Gastrocnemius medialis (tissue), 4 donors: ENCODE measurements at places on chromosomes 3 and 15. TPM values are rescaled to one million over a fixed set of nuclear protein-coding genes. Genes with fewer than 3 reads are reported as not detected.

DNA sequence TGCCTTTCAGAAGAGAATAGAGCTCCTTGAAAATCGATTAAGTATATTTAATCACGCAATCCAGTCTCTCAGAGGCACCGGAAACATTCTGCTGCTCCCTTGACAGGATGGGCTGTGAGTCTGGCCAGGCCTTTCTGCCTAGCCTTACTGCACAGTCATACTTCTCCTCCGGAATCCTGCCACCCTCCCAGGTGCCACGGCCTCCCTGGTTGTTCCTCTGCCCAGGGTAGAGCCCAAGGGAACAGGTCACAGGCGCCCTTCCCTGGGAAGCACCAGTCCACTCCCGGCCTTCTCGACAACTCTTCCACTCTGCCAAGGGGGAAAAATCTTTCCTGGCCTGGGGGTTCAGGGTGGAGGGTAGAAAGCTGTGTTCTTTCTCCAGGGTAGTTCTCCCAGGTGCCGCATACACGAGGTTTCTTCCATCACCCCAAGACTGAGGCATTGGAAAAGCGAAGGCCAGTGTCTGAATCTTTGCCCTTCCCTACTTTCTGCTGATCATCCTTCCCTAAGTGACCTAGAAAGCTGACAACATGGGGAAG, 17.4 kb upstream of the SYNM start:
- no peak overlapping the region for H3K27ac ChIP-seq
- DNase-seq: no peak
- no peak overlapping the region for H3K4me3 ChIP-seq
- H3K36me3 ChIP-seq: no peaks in the 10 kb centered on the region

- no peaks in the 10 kb centered on the region for H3K27me3 ChIP-seq
- peaks cover 31% of the 10 kb centered on the region for H3K4me1 ChIP-seq
- no peak for DNase-seq
- no peak overlapping the region for H3K4me3 ChIP-seq
- no peaks in the 10 kb centered on the region for H3K36me3 ChIP-seq
- no peak overlapping the region for H3K27ac ChIP-seq
Measured at GRCh38 chr3:149623824-149624223, 34.0 kb downstream of the WWTR1 start.

PDZRN3 gene
- 30.3 TPM for total RNA-seq

- no peaks in the 10 kb centered on the region for H3K27me3 ChIP-seq
- no peak overlapping the region for H3K27ac ChIP-seq
- H3K36me3 ChIP-seq: peaks cover 8% of the 10 kb centered on the region
- H3K4me1 ChIP-seq: peaks cover 31% of the 10 kb centered on the region
- no peak for DNase-seq
- no peak overlapping the region for H3K4me3 ChIP-seq
Measured at GRCh38 chr3:42216931-42217333, 49.1 kb downstream of the CCK start.

- peaks cover 17% of the 10 kb centered on the region for H3K4me1 ChIP-seq
- H3K36me3 ChIP-seq: no peaks in the 10 kb centered on the region
- no peaks in the 10 kb centered on the region for H3K27me3 ChIP-seq
- peak overlapping the region; percentile 14 for H3K27ac ChIP-seq
Measured at GRCh38 chr15:41894791-41895463, 1.1 kb upstream of the SPTBN5 start.

SLCO2A1 gene
- total RNA-seq: 1.2 TPM

STRIT1 gene
- 507 TPM for total RNA-seq

- no peak overlapping the region for H3K4me3 ChIP-seq
- no peak overlapping the region for H3K27ac ChIP-seq
- H3K36me3 ChIP-seq: no peaks in the 10 kb centered on the region
- no peaks in the 10 kb centered on the region for H3K27me3 ChIP-seq
- H3K4me1 ChIP-seq: no peaks in the 10 kb centered on the region
- DNase-seq: no peak
Measured at GRCh38 chr3:3334491-3334890, 155.0 kb upstream of the CRBN start.

- H3K27me3 ChIP-seq: no peaks in the 10 kb centered on the region
- H3K4me1 ChIP-seq: no peaks in the 10 kb centered on the region
- no peak overlapping the region for H3K27ac ChIP-seq
Measured at GRCh38 chr3:64179860-64180259, 45.4 kb downstream of the PRICKLE2 start.

DNA sequence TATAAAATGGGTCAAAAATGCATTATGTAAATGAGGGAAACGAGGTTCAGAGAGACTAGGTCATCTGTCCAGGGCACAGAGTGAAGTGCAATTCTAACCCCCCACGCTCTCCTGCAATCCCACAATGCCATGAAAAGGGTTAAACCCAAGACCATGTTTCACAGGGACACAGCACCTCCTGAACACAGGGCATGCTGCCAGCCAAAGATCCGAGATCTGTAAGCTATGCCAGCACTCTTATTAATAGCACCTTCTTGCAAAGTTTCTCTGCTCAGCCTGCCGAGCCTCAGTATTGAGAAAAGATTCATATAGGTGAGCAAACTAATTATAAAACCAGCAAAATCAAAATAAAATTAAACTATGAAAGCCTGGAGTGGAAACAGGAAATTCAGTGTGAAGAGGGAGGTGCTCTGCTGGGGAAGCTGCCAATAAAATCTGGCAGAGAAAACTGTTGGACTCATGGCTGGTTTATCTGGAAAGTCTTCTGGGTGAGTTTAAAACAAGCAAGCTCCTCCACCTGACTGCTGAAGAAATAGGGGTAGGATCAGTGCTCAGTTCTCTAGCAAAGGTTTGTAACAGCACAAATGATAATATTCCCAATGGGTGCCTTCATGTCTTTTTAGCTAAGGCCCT, 50.3 kb downstream of the LRIG1 start:
- no peaks in the 10 kb centered on the region for H3K27me3 ChIP-seq
- no peaks in the 10 kb centered on the region for H3K36me3 ChIP-seq
- DNase-seq: peak; percentile 58
- peak overlapping the region; percentile 32 for H3K4me3 ChIP-seq
- peak overlapping the region; percentile 93 for H3K27ac ChIP-seq

CRTAP gene
- total RNA-seq: 87.3 TPM

MAN2C1 gene
- total RNA-seq: 116 TPM

SYNPR gene
- total RNA-seq: not detected

DNA sequence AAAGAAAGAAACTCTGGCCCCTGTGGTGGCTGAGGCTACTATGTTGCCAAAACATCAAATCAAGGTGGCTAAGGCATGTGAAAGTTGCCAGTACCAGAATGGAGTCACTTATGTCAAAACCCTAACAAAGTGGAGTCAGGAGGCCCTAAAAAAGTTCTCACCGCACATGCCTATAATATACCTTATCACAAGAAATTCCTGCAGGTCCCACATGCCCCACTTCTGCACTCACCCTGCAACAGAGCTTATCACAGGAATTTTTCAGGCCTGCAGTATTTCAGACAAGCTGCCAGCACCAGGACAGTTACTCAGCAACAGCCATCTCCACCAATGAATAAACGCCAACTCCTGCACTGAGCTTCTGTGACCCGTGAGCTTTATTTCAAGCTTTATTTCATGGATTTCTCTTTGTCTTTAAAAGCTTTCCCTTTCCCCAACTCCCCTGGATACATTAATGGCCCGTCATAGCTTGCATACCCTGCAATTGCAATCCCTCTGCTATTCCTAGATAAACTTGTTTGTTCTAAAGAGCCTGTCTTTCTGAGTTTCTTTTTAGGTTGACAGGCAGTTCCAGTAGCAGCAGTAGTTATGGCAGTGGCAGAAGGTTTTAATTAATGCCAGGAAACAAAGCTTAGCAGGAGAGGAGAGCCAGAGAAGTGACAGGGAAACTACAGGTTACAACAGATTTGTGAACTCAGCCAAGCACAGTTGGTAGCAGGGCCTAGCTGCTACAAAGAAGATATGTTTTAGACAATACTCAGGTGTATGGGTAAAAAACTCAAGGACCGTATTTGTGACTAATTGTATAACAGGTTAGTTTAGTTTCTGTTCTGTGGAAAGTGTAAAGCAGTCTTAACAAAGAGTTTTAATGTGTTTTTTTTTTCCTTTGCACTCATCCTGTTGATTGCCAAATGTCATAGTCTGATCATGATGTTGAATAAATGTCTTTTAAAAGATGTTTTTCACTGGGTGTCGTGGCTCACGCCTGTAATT, 15.9 kb upstream of the TMEM42 start:
- H3K4me1 ChIP-seq: no peaks in the 10 kb centered on the region
- no peaks in the 10 kb centered on the region for H3K27me3 ChIP-seq
- DNase-seq: no peak
- H3K27ac ChIP-seq: no peak overlapping the region

DNA sequence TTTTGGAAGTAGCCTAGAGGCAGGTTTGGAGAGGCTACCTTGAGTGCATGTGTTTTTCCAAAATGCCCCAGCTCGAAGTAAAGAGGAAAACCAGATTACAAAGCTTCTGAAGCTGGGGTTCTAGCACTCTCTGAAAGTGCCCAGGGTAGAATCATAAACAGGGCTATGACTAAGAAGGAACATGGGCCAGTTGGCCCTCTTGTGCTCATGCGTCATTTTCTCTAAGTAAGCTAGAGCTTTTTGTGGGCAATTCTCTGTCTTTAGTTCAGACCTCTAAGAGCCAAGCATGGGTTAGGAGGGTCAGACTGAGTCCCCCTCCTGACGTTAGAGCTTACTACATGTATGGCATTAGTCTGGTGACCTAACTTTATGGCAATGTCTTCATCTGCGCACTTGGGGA, 129.5 kb upstream of the UMPS start:
- peaks cover 41% of the 10 kb centered on the region for H3K4me1 ChIP-seq
- H3K27me3 ChIP-seq: no peaks in the 10 kb centered on the region
- H3K4me3 ChIP-seq: no peak overlapping the region
- DNase-seq: peak; percentile 46
- peak overlapping the region; percentile 87 for H3K27ac ChIP-seq
- no peaks in the 10 kb centered on the region for H3K36me3 ChIP-seq

- peak overlapping the region; percentile 51 for H3K4me3 ChIP-seq
- H3K27ac ChIP-seq: peak overlapping the region; percentile 84
- no peak for DNase-seq
- H3K4me1 ChIP-seq: peaks cover 28% of the 10 kb centered on the region
- no peaks in the 10 kb centered on the region for H3K27me3 ChIP-seq
Measured at GRCh38 chr3:101828276-101828675, 21.0 kb upstream of the NFKBIZ start.

OSTN gene
- not detected for total RNA-seq

DNA sequence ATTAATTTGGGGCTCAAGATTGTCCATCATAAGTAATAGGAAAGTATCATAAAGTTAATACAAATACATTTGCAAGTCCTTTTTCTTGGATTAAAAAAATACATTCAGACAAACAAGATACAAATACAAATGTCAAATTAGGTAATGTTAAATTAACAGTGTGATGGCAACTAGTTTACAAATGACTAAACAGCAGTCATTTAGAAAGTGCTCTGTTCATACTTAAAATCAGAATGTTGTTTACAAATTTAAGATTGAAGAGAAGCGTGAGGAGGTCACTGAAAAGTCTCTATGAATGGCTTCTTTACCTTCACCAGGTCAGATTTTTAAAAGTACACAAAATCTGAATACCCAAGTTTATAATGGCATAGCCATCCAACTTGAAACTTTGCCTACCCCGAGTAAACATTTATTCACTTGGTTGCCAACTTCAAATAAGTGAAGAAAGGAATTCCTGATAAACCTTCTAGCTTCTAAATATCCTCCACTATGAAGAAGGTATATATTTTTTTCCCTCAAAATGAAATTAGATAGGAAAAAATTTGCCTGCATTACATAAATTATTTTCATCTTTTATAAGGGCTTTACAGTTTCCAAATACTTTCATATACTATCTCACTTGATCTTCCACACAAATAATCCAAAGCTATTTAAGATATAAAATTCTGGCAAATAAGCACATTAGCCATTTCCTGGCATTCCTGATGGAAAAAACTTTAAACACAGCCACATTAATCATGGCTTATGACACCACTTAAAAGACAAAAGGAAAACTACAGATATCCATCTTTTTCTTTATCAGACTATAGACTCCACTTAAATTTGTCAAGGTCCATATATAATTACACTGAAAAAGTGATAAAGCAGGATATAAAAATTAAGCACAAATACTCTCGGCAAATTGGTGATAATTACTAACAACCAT, 11.5 kb upstream of the NEK10 start:
- H3K4me3 ChIP-seq: no peak overlapping the region
- DNase-seq: no peak
- no peak overlapping the region for H3K27ac ChIP-seq
- peaks cover 22% of the 10 kb centered on the region for H3K36me3 ChIP-seq

ST8SIA2 gene
- not detected for total RNA-seq

DNA sequence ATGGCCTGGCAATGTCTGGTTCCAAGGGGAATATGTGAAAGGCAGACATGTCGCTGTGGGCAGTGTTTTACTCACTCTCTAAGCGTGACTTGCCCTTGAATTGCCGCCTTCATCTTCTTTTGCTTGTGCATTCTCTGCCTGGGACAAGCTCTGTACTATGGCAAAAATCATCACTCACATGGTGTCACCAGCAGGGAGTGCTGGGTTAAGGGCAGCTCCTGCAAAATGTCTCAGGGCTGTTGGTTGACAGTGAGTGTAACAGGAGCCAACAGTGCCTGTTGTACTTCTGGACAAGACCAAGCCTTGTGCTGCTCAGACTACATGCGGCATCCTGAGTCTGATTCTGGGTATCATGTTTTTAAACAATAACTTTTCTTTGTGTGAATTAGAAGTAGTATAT, 45.3 kb upstream of the KY start:
- no peak overlapping the region for H3K27ac ChIP-seq
- H3K4me1 ChIP-seq: peaks cover 26% of the 10 kb centered on the region
- H3K4me3 ChIP-seq: no peak overlapping the region
- DNase-seq: no peak
- H3K27me3 ChIP-seq: no peaks in the 10 kb centered on the region

DNA sequence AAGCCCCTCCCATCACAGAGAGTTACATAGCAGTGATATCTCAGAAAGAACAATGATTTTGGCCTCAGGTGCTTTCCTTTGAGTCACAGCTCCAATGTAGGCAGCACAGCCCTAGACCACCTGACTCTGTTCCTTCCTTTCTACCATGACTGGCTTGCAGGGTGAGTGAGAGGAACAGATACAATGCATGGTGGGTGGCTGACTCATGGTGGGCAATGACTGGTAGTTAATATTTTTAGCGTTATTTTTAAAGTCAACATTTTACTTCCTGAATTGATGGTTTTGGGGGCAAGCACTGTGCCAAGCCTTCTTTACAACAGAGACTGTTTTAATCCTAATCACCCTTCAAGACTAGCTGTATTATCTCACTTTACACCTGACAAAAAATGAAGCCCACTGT, 32.8 kb upstream of the ST3GAL6 start:
- DNase-seq: no peak
- no peaks in the 10 kb centered on the region for H3K36me3 ChIP-seq
- no peak overlapping the region for H3K4me3 ChIP-seq
- no peaks in the 10 kb centered on the region for H3K27me3 ChIP-seq
- no peak overlapping the region for H3K27ac ChIP-seq

- no peaks in the 10 kb centered on the region for H3K36me3 ChIP-seq
- no peaks in the 10 kb centered on the region for H3K27me3 ChIP-seq
- H3K27ac ChIP-seq: peak overlapping the region; percentile 52
- no peak overlapping the region for H3K4me3 ChIP-seq
- no peak for DNase-seq
Measured at GRCh38 chr3:172581757-172582166, 58.5 kb upstream of the TNFSF10 start.

GRCh38 chr3:98784666-98785600, 21.8 kb downstream of the ST3GAL6 start:
- no peaks in the 10 kb centered on the region for H3K36me3 ChIP-seq
- H3K4me1 ChIP-seq: peaks cover 28% of the 10 kb centered on the region
- H3K27me3 ChIP-seq: no peaks in the 10 kb centered on the region
- no peak overlapping the region for H3K4me3 ChIP-seq
- peak overlapping the region; percentile 42 for H3K27ac ChIP-seq

FAN1 gene
- total RNA-seq: 26.9 TPM
